Fibroblast of upper back skin (primary cell): ENCODE measurements at places on chromosomes 2 and 18.

GRCh38 chr2:158214431-158214830 lies 112.8 kb downstream of the UPP2 start:
- no peak for DNase-seq

- no peak for DNase-seq
These were observed 16.2 kb upstream of the PDE11A start for GRCh38 chr2:178088774-178089270.

GRCh38 chr18:58843688-58844035 lies 21.0 kb upstream of the ZNF532 start:
- DNase-seq: no peak

DNA sequence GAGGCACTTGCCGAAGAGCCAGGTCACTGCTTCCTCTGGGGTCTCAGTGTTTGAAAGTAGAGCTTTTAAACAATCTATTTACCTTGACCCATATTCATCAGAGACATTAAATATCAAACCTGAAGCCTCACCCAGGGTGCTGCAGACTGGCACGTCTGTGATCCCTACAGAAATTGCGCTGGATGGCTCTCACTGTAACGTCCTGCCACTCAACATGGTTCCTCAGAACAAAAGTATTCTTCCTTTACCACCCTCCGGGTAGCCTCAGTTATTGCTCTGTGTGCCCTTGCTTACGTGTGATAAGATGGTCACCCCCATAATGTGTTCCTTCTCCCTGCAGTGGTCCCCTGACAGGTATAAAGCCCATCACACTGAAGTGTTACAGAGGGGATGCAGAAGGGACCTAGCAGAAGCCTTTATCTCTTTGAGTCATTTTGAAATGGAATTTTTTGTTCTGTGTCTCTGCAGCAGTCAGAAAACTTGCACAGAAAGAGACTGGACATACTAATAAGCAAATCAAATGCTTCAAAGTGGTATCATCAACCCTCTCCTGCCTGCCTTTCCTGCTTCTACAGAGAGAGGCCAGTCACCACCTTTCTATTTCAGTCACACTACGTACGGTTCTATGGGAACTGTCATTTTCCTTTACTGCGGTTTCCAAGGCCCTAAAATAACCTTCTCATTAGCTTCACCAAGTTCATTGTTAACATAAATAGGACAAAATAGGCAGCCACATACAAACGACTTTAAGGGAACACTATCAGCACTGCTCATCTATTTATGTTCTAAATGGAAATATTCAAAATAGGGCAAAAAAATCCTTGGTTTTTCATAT lies 86.8 kb downstream of the METTL8 start:
- DNase-seq: no peak

DNA sequence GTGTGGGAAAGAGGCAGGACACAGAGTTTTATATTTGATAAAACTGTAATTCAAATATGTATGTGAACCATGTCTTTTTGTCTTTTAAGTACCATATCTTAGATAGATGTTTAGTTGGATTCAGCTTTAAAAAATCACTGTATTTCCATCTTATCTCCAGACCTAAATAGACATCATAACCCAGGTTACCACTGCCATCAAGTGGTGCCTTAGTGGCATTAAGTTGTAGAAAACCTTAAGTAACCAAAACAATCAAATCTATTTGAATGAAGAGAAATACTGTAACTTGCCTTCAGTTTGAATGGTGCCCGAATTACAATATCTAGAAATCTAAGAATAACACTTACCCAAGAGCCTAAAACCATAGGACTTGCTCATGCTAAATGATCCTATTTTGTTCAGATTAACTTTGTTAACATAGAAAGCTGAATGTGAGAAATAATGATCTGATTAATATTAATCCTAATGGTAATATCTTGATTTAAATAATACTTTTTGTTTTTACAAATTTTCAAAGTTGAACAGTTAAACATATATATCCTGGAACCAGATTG lies 92.5 kb upstream of the MAP2 start:
- peak; percentile 14 for DNase-seq

- DNase-seq: no peak
These were observed 901.7 kb upstream of the LRRTM1 start for GRCh38 chr2:81206216-81206615.

- no peak for DNase-seq
These were observed 170.1 kb downstream of the UBR3 start for GRCh38 chr2:169997140-169997887.

DNA sequence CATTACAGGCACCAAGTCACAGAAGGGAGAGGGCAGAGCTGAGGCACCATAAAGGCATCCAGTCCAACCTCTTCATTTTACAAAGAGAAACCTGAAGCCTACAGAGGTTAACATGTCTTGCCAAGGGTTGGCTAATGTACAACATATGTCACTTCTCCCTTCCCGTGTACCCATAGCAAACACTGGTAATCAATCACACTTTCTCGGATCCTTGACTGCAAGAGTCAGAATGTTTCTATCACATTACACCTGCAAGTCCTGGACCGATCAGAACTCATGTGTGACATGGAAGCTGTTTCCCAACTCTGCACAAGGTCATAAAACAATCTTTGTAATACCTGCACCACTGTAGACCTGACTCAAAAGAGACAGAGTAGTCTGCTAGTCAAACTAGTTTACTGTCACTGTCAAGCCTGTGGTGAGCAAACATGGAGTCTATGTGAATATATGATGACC lies 6.0 kb downstream of the ANKRD44 start:
- DNase-seq: no peak

DNA sequence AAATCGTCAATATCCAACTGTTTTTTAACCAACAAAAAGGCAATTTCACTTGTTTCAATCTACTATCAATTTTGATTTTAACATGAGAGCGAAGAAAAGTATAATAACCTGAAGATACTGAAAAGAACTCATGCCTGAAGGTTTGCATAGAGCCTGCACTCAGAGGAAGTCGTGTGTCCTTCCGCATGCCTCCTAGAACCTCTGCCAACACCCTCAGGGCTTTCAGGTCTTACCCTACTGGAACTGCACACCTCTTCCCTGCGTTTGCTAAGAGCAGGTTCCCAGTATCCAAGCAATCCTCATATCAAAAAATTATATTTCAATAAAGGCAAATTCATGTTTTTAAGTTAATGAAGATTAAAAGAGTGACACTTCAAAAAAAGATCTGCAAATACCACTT lies 74.7 kb downstream of the PIAS2 start:
- no peak for DNase-seq

GRCh38 chr18:12861637-12862036 lies 22.4 kb downstream of the PTPN2 start:
- DNase-seq: no peak

- DNase-seq: no peak
These were observed 90.7 kb downstream of the CRIM1 start for GRCh38 chr2:36446294-36446693.

DNA sequence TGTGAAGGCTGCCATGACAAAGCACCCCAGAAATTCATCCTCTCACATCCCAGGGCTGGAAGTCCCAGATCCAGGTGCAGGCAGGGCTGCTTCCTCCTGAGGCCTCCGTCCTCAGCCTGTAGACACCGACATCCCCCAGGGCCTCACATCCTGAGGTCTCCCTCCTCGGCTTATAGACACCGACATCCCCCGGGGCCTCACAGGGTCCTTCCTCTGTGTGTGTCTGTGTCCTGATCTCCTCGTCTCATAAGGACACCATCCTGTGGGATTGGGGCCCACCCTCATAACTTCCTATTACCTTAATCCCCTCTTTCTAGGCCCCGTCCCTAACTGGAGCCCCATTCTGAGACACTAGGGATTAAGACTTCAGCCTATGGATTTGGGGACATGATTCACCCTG lies 92.0 kb upstream of the SNTG2 start:
- no peak for DNase-seq

- no peak for DNase-seq
These were observed 3.8 kb downstream of the EMILIN1 start for GRCh38 chr2:27081984-27082772.

- no peak for DNase-seq
These were observed 39.5 kb downstream of the ZNF519 start for GRCh38 chr18:14092625-14093306.

DNA sequence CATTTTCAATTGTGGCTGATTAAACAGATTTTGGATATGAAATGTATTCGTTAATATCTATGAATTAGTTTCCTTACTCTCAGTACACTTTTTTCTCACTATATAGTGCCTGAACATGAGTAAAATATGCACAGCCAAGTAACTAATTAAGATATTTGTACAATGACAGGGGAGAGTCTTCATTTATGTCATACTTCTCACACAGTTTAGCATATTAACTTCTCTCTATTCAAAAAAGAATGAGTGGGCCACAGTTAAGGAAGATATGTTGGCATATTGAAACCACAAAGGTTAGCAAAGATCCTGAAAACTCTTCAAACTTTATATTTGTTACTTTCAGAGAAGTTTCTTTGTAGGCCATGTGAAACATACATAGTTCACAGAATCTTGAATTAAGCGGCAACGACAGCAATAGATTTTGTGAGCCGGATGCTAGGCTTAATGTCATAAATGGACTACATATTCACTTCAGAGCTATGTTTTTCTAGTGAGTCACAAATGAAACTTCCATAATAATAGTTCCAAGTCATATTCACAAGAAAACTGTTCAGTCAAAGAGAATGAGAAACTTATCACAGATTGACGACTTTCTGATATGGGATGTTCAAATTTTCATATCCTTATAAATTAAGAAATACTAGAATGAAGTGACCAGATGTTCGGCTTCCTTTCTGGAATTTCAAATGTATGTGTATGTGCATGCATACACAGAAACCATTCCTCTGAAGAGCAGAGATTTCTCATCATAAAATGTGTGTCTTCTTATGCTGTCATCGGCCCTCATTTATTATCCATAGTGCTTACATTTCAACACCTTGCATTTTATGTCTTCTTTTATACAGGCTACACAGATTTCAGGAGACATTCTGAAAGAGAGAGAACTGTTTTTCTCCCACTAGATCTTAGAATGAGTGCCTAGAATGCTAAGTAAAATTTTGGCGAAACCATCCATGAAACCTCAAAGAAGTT lies 584.0 kb downstream of the SATB2 start:
- peak; percentile 86 for DNase-seq

DNA sequence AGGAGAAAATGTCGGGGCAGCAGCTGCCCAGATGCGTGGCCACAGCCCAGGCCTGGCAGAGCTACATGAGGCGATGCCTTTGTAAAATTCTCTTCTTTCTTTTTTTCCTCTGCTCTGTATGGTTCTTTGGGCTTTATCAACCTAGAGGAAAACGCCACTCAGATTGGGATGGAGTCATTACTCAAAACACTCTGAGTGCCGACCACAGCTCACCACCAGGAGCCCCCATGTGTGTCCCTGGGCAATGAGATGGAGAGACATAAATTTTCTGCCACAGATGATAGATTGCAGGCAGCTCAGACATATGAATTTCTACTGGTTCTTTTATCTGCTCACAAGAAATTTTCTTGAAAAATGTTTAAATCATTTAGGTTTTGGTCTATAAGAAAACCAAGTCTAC lies 56.0 kb downstream of the PARD6G start:
- no peak for DNase-seq

DNA sequence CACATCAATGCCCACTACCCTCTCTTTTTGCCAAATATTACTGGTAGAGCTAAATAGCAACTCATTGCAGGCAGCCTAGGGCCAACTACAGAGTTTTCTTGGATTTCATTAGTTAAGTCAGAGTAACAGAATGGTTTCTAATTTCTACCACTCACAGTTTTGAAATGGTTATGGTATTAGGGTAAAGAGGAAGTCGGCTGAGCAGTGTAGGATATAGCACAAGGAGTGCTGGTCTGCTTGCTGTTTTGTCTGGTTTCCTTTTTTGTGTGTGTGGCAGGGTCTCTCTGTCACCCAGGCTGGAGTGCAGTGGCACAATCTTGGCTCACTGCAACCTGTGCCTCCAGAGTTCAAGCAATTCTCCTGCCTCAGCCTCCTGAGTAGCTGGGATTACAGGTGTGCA lies 289.2 kb upstream of the CCDC68 start:
- DNase-seq: no peak

DNA sequence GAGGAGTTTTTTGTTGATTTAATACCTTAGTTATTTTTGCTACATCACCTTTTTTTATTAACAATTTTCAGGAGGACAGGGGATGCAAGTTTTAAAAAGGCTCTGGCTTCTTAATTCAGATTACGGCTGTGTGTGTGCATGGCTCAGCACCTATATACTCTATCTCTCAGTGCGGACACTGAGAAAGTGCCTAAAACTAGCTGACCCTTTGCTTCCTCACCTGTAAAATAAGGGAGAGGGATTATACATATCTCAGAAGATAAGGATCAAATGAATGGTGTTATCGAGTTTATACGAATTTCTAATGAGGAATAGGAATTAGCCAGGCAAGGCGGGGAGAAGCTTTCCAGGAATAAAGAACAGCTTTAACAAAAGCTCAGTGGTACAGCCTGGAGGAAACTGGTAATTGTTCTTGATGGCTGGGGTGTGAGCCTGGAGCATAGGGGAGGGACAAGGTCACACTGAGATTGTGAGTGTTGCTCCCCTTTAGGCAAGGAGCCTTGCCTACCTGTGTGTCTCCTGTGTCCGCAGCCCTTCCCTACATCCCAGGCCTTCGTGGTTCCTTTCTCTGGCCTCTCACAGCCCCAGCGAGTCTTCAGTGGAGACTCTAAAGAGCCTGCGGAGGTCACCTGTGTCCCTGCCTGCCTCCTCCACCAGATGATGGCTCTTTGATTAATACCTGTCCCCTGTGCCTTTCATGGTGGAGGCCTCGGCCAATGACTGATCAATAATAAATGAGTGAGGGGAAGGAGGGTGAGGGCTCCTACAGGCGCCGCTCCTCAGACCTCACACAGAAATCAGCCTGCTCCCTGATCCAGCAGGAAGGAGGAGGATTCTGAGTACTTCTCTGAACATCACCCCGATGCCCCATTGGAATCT lies 92.7 kb downstream of the DDX1 start:
- no peak for DNase-seq

DNA sequence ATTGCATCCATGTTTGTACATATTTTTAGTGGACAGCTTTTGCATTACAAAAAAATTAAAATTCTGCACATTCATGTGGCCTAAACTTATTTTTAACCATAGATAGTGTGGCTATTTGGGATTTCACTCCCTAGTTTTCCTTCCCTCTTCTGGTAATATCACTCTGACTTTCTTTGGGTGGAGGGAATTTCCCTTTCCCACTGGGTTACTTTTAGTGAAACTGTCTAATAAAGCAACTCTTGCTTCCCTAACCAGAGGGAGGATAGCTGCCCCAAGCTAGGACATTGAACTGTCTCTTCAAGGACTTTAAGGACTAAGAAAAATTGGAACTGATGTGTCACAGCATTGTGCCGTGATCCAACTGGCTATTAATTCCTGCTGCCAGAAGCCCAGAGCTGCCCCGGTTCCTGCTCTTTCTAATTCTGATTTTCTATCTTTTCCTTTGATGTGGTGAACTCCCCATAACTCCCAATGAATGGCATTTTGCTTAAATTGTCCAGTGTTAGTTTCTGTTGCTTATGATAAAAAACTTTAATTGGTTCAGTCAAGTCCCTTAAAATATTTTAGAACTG lies 20.0 kb upstream of the EFR3B start:
- DNase-seq: no peak

- peak; percentile 26 for DNase-seq
These were observed 61.9 kb downstream of the PUM2 start for GRCh38 chr2:20288642-20289340.
